ENCODE measurements at places on chromosomes 3 and 15.

DNA sequence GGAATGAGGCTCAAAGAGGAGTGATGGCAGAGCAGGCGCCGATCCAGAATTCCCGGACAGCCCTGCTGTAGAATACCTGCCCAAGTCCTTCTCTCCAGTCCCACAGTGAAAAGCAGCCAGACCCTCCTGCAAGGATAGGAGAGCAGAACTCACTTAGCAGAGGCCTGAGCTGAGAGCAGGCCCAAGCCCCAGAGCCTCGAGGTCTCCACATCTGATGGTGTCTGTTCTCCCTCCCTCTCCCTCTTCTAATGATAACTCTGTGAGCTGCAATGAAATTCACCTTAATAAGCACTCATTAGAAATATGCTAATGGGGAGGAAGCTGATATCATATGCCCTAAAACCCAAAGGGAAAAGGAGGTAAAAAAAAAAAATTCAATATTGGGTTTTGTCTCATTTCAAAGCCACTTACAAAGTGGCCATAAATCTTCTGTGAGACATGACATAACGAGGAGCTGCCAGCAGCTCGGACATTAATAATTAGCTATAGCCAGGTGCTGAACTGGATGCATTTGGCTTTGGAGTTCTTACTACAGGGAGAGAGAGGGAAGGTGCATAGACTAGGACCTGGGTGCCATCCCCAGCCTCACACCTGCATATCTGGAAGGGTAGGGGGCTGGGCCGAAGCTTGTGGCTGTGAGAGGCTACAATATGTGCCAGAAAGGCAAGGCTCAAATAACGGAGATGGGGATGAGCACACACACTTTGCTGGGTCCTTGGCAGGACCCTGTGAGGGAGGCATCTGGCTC, 108.4 kb downstream of the MEGF11 start:
- DNase-seq: no peak

DNA sequence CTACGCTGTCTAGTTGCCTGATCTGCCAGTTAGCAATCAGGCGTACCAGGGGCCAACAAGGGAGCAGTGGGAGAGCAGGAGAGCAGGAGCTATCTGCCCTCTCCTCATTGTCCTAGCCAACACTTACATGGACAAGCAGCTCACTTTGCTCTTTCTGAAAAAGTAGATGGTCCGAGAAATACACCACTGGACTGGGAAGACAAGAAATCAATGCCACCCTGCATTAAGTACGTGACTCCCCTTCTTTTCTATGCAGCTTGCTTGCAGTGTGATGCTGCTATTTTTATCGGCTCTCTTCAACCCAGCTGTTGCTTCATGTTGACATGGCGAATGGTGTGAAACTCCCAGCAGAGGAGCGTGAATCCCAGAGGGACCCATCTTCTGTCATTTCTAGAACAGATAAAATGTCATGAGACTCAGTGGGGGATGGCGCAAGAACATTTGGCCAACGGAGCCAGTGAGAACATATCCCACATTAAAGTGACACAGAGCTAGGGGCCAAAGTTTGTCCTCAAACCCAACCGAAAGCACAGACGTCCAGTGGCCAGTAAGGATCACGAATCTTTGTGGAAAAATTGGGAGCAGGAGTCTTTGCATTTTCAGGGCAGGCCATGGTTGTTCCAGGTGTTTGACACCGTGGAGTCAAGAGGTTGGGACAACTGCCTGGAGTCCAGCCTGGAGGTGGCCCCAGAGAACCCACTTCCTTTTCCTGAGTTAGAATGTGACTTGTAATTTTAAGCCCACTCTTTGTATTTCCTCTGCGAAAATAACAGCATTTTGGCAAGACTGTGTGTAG, 53.7 kb upstream of the MEF2A start:
- DNase-seq: no peak

GRCh38 chr15:56047354-56047753, 53.9 kb upstream of the NEDD4 start:
- DNase-seq: no peak

DNA sequence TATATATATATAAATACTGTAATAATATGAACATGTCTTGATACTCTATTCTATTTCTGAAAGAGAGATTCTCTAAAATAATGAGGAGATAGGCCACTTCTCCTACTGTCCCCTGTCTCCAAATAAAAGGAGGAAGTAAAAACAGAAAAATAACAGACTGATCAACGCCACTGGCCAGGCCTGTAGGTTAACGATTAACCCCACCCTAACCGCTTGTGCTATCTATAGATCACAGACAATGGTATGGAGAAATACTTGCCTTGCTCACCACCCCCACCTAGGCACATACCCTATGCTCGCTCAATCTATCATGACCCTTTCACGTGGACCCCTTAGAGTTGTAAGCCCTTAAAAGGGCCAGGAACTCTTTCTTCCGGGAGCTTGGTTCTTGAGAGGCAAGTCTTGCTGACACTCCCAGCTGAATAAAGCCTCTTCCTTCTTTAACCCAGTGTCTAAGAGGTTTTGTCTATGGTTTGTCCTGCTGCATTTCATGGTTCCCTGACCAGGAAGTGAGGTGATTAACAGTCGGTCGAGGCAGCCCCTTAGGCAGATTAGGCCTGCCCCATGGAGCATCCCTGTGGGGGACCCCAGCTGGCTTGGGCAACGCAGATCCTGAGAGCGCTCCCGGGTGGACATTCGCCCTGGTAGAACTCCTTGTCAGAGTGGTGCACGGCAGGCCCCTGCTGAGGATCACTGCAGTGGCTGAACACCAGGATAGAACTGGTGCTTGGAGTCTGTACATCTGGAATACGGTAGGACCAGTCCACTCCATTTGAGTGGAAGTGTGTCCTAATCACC, 521.8 kb upstream of the CNTN3 start:
- DNase-seq: no peak

GRCh38 chr15:74006774-74007639, 12.5 kb downstream of the PML start:
- DNase-seq: no peak

DNA sequence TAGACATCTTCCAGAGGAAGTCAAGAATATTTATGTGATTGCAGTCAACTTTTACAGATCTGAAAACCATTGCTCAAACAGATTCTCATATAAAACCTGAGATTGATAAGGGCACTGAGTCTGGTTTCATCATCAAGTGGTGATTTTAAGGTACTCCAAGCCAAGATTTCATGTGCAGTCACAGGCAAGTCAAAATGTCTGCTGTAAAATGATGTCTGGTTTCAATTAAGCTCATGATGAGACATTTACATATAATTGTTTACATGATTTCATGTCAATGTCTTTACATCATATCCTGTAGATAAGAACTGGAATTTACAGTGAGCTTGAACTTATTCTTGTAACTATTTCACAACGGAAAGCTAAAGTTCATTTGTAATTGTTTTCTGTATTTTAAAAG, 1215.5 kb downstream of the ROBO2 start:
- no peak for DNase-seq

DNA sequence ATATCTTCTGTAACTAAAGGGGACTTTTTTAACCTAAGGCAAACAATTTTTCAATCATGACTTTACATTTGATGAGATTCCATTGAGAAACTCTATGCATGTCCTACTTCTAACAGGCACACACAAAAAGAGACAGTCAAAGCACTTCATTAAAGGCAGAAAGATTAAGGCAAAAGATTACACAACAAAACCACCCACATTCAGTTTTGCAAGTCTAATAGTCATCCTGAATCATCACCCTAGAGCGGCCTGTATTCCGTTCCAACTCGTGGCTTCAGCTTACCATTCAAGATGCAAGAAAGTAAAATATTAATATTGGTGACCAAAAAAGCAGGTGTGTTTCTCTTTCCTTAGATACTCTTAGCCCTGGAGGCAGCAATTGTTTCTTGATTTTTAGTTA, 205.9 kb downstream of the P3H2 start:
- no peak for DNase-seq

DNA sequence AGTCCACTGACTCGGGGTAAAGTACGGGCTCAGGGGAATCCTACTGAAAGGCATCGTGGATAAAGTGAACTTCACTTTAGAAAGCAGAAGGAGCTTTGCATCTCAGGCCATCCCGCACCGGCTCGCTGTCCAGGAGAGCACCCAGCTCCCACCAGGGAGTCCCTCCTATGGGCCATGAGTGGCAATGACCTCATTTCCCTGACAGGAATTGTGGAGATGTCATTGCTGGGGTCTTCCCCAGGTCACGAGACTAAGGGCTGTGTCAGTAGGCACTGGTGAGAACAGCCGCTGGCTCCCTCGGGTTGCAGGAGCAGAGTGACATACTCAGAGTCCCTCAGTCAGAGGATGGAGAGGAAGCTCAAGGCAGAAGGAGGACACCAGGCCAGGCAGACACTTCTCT, 97.3 kb downstream of the XXYLT1 start:
- no peak for DNase-seq

GRCh38 chr3:86921971-86922680, 68.8 kb downstream of the VGLL3 start:
- no peak for DNase-seq

- DNase-seq: no peak
Observed at GRCh38 chr15:22253676-22254408, 173.5 kb downstream of the OR4M2 start.

All from hypothalamus (tissue), 51 donors.